ENCODE measurements at places on chromosomes 7 and 10.

GRCh38 chr7:80225361-80225760 lies 90.7 kb downstream of the GNAI1 start:
- no peak for DNase-seq

DNA sequence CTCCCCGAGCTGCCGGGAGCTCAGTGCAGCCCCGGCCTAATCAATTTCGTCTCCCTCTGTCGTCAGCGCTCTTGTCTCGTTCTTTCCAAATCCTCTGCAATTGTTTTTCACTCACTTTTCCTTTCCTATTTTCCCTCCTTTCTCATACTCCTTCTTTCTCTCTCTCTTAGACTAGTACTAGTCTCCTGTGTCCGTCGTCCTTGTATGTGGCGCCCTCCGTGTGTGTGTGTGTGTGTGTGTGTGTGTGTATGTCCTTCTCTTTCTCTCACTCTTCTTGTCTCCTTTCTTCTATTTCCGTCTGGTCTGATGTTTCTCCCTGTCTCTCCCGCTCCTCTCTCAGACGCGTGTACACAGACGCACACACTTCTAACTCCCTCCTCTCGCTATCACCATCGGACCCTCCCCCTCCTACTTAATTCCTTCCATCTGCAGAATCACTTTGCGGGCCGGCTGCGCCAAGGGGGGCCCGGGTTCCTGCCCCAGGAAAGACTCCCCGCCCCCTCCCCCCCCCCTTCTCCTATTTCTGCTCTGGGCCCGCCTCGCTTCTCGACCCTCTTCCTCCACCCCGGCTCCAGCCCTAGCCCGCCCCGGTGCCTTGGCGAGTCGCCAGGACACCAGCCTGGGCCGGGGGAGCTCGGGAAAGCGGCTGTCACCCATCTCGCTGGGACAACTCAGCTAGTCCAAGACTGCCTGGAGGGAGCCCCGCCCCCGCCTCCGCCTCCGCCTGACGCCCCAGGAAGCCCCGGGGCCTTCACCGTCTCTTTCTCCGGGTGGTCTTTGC lies 743 bp upstream of the ZCCHC24 start:
- DNase-seq, result no peak

DNA sequence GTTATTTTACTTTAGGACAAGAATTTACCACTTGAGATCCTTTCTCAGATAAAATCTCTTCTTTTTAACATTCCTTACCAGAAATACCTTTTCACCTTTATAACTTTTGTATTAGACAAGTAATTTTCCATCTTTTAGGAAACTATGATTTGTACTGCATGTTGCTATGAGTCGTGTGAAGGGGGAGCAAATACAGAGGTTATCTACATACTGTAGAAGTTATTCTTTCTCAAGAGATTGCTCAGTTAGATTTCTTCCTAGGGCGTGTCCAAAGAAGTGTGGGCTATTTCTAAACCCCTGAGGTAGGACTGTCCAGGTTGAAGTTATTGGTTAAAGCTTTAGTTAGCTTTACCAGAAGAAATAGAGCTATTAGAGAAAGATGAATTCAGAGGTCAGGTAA lies 30.2 kb upstream of the ARHGAP12 start:
- no peak for DNase-seq

- DNase-seq, result no peak
These were observed 100.8 kb downstream of the C10orf90 start for GRCh38 chr10:126569513-126570244.

GRCh38 chr10:116316503-116316902 lies 7.7 kb upstream of the CCDC172 start:
- DNase-seq, result no peak

GRCh38 chr10:16789261-16789660 lies 28.0 kb downstream of the RSU1 start:
- no peak for DNase-seq

GRCh38 chr10:111756217-111757061 lies 427.1 kb downstream of the GPAM start:
- DNase-seq, result no peak

GRCh38 chr7:19177269-19177668 lies 32.0 kb upstream of the FERD3L start:
- DNase-seq, result no peak

GRCh38 chr10:124007773-124008145 lies 85.6 kb downstream of the CHST15 start:
- no peak for DNase-seq

DNA sequence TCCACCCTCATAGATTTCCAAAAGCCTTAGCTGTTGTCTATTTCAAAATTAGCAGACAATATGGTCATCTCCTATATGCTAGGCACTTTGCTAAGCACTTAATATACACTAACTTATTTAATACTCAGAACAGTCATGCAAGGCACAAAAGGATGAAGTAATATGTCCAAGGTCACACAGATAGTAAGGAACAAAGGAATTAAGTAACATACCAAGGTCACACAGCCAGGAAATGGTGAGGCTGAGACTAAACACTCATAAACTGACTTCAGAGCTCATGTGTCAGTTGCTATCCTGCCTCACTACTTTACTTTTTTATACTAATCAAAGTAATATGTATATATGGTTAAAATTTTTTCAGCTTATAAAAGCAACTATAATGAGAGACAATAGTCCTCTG lies 23.6 kb upstream of the HIBADH start:
- DNase-seq, result no peak

DNA sequence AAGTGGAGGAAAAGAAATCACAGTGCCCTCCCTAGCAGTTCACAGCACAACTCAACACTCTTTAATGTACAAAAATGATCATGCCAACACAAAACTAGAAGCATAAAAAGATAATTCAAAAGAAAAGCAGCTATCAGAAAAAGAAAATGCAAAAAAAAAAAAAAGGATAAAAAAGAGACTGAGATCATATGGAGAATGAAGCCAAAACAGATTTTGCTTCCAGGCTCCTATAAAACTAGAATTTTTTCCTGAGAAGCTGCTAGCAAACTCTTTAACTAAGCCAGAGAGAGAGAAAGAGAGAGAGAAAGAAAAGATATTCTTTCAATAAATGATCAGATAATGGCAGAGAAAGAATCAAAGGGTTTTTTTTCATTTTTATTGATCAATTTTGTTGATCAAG lies 288.0 kb upstream of the ANKRD30A start:
- no peak for DNase-seq

GRCh38 chr10:14447094-14447839 lies 116.5 kb upstream of the FRMD4A start:
- DNase-seq, result no peak

GRCh38 chr10:126617208-126617607 lies 53.3 kb downstream of the C10orf90 start:
- no peak for DNase-seq

DNA sequence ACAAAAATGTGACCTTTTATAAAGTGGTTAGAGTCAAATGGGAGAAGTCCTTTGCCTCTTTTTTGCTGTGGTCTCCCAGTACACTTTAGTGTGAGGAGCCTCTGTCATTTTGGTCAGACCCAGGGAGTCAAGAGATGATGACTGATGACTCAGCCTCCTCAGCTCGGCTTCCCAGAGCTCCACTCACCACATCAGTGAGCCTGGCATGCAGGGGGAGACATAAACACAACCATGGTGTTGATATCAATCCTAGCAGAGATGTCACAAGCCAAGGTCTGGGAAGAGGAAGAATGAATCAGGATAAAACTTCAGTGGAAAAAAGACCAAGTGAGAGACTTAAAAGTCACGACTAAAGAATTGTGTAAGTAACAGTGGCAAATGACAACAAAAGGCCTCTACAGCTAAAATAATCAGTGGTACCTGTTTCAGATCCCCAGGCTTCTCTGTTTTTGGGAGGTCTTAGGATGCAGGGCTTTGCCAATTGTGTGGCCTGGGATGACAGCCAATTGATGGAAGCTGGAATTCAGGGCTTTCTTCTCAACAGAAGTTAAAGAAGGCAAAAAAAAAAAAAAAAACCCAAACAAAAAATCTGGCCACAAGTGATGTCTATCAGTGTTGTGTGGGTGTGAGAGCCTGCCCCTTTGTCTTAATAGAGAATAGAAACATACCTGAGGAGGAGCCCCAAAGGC lies 50.2 kb downstream of the TFAM start:
- no peak for DNase-seq

- no peak for DNase-seq
These were observed 7.7 kb downstream of the CCM2 start for GRCh38 chr7:45007571-45008328.

DNA sequence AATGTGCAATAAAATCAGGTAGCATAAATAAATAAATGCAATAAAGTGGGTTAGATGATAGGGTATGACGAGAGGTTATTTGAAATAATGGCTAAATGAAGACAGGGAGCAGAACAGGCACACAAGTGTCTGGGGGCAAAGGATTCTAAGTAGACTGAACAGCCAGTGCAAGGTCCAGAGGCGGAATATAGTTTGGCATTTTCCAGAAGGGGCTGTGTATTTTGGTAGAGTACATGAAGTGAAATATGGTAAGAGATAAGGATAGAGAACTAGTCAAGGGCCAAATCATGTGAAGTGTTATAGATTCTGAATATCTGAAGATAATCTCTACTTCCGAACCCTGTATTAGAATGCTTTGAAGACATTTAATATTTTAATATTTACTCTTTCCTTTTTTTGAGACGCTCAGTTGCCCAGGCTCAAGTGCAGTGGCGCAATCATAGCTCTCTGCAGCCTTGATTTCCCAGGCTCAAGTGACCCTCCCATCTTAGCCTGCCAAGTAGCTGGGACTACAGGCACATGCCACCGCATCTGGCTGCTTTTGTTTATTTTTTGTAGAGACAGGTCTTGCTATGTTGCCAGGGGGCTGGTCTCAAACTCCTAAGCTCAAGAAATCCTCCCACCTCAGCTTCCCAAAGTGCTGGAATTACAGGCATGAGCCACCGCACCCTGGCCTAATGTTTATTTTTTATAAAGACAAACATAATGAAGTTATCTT lies 44.4 kb upstream of the CD36 start:
- no peak for DNase-seq

- no peak for DNase-seq
These were observed 1.8 kb downstream of the PNLIPRP3 start for GRCh38 chr10:116429288-116429977.

GRCh38 chr7:49778731-49779270 lies 5.4 kb downstream of the VWC2 start:
- no peak for DNase-seq

GRCh38 chr7:25863005-25863728 lies 288.8 kb upstream of the NFE2L3 start:
- DNase-seq, result no peak

DNA sequence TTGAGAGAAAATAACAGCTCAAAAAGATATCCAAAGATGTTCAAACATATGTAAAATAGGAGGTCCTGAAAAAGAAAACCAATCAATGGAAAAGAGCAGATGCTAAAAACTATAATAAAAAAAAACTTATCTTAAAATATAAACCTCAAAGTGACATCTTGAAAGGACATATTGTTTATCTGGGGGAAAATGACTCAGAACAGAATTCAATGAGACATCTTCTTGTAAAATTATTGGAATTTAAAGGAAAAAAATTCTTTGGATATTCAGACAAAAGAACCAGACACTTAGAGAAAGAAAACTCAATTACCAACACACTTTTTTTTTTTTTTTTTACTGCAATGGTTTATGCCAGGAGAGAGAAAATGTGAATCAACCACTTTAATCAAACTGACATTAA lies 58.9 kb downstream of the NAMPT start:
- DNase-seq, result no peak

GRCh38 chr10:6345404-6345803 lies 142.7 kb downstream of the PFKFB3 start:
- no peak for DNase-seq

- DNase-seq, result no peak
These were observed 448.2 kb downstream of the DNAJB6 start for GRCh38 chr7:157784979-157785441.

GRCh38 chr7:133961724-133962123 lies 165.4 kb upstream of the LRGUK start:
- no peak for DNase-seq

DNA sequence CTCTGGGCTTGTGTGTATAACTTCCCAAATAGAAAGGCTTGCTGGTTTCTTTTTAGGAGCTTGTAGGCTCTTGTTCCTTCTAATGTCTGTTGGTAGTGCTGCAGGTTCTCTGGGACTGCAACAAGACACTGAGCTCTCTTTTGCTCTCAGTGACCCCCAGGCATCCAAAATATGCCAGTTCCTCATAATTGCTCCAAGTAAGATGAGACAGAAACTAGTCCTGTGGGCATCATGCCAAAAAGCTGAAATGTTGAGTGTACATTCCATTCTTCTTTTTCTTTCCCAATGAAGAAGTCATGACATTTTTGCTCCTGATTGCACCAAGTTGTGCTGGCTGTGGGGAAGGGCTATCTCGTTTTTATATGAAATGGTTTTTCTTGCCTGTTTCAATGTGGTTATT lies 7.1 kb upstream of the BTBD16 start:
- DNase-seq, result no peak

- DNase-seq, result no peak
These were observed 43.1 kb downstream of the ARL4A start for GRCh38 chr7:12730523-12730922.

GRCh38 chr10:73837072-73837471 lies 25.7 kb upstream of the NDST2 start:
- no peak for DNase-seq

DNA sequence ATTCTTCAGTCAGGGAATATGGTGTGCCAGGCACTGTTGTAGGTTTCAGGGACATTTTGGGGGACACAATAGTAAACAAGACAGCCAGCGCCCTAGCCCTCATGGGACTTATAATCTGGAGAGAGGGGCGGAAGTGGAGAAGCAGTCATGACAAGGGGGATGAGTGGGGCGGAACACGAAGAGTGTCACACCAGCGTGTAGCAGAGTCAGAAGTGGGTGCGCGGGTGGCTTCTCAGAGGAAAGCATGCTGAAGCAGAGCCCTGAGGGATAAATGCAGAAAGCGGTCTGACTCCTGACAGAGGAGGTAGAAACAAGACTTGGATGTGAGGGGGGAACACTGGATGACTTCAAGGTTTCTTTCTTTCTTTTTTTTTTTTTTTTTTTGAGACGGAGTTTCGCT lies 160.3 kb upstream of the LYZL2 start:
- DNase-seq, result no peak

DNA sequence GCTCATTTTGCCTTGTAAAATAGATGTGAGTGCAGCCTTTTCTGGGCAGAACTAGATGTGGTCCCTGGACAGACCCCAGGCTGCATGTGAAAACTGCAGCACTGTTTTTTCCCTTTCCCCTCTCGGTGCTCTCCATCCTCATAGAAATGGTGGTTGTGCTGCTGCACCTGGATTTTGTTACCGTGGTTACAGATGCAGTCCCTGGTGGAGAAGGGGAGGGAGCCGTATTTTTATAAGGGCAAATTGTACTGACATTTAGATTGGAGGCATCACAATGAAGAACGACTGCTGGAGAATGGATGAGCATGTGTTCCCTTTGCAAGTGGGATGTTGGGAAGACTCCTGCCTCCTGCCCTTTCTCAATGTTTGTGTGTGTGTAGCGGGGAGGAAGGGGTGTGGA lies 469.9 kb downstream of the CCSER2 start:
- DNase-seq, result no peak

GRCh38 chr7:114415064-114415989 lies 712 bp downstream of the FOXP2 start:
- no peak for DNase-seq

DNA sequence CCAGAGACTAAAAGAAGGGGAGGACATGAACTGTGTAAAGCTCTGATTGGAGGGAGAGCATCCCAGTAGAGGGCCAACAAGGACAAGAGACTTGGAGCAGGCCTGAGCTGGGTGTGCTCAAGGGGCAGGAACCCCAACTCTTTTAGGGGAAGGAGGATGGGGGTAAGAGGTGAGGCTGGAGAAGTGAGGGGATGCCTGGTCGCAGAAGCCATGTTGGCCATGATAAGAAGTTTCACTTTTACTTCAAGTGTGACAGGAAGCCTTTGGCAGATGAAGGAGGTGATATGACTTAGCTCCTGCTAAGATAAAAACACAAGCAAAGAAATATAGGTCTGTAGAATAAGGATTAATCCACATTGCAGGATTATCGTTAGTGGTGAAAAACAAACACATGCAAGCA lies 208.3 kb downstream of the JAZF1 start:
- DNase-seq, result peak; percentile 15
